ENCODE measurements at places on chromosomes 4 and X. TPM values are rescaled to one million over a fixed set of nuclear protein-coding genes. Genes with fewer than 3 reads are reported as not detected.

DNA sequence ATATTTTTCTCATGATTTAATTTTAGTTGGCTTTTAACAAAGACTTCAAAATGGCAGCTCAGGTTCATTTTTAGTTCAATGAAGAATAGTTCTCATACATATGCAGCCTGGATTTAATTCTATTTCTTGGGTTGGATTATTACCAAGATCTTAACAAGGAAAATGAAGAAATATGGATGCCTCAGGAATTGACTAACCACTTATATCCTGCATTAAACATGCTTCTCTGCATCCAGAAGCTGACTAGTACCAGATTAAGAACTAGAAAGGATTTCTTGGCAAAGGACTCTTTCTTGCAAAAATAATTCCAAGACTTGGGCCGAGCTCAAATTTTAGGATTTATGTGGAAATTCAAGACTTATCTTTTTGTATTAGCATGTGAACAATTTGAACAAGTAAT lies 5.6 kb upstream of the KLHL2 start:
- DNase-seq, result no peak

- DNase-seq, result no peak
Measured at GRCh38 chr4:122537388-122538135, 81.0 kb upstream of the IL2 start.

DNA sequence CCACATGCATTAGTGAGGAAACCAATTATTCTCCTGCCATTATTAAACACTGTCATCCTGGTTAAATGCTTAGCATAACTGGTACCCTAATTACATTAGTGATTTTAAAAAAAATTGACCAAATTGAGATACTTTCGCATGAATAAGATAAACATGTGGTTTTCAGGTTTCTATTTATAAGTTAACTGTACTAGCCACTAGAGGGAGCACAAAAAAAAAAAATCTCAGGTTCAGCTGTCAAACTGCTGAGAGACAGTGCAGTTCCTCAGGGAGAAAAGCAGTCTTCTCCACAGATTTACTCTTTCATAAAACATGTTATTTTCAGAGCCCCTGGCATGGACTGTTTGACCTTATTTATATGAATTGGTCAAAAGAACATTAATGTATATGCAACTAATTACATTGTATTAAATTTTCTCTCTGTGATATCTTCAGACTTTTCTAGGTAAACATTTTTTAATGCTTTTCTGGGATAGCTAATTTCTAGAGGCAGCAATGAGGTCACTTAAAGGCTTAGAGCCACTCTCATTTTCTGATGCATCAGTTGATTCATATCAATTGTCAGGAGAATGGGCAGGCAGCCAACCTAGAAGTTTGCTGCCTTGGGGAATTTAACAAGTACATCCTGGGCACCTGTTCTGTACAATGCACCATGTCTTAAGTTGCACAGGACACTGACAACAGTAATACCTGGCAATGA lies 167.5 kb downstream of the CDS1 start:
- no peak for DNase-seq

GRCh38 chr4:174213731-174214100 lies 69.8 kb downstream of the FBXO8 start:
- DNase-seq, result no peak

- DNase-seq, result peak; percentile 72
Measured at GRCh38 chr4:1130316-1131186, 17.2 kb upstream of the RNF212 start.

DNA sequence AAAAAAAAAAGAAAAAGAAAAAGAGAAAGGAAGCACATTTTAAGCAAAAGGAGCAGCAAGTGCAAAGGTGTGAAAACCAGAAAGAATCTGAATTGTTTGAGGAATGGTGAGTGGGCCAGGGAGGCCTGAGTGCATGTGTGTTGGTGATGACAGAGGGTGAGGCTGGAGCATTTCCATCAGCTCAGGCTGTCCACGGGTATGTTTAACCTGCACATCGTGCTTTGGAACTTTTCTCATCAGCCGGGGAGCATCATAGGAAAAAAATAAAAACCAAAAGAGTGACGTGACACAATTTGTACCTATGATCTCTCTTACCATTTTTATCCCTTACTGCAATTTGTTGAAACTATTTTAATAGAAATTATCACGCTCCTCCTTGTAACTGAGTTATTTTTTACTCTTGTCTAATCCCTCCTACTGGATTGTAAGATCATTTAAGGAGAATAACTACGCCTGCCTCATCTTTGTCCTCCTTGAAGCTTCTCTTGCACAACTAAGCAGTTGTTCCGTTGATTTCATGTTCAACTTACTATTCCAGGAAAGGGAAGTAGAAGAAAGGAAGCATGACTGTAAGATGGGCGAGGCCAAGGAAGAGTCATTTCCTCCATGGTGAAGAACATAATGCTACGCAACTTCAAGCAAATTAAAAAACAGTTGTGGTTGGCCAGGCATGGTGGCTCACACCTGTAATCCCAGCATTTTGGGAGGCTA lies 7.0 kb downstream of the PALLD start:
- DNase-seq, result no peak

- DNase-seq, result no peak
Measured at GRCh38 chr4:81698538-81699296, 227.0 kb upstream of the RASGEF1B start.

DNA sequence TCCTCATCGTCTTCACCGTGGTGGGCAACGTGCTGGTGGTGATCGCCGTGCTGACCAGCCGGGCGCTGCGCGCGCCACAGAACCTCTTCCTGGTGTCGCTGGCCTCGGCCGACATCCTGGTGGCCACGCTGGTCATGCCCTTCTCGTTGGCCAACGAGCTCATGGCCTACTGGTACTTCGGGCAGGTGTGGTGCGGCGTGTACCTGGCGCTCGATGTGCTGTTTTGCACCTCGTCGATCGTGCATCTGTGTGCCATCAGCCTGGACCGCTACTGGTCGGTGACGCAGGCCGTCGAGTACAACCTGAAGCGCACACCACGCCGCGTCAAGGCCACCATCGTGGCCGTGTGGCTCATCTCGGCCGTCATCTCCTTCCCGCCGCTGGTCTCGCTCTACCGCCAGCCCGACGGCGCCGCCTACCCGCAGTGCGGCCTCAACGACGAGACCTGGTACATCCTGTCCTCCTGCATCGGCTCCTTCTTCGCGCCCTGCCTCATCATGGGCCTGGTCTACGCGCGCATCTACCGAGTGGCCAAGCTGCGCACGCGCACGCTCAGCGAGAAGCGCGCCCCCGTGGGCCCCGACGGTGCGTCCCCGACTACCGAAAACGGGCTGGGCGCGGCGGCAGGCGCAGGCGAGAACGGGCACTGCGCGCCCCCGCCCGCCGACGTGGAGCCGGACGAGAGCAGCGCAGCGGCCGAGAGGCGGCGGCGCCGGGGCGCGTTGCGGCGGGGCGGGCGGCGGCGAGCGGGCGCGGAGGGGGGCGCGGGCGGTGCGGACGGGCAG lies 792 bp downstream of the ADRA2C start:
- no peak for DNase-seq

DNA sequence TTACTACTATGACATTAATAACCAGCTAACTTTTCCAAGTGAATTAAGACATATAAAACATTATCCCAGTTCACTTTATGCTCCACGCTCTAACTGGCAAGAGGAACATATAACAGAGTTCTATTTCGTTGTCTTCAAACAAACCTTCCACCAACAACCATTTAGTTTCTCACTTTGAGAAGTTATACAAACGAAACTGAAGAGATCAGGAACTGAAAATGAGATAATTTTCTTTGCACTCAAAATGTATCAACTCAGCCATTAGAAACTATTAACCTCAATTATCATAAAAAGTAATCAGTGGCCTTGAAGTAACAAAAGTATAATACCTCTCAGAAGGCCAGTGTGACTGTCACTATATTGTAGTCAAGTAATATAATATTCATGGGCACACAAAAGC lies 70.1 kb downstream of the CHM start:
- no peak for DNase-seq

GRCh38 chrX:120144178-120144844 lies 14.1 kb upstream of the RHOXF2 start:
- peak; percentile 64 for DNase-seq

GRCh38 chr4:53763813-53764597 lies 172.7 kb upstream of the LNX1 start:
- no peak for DNase-seq

DNA sequence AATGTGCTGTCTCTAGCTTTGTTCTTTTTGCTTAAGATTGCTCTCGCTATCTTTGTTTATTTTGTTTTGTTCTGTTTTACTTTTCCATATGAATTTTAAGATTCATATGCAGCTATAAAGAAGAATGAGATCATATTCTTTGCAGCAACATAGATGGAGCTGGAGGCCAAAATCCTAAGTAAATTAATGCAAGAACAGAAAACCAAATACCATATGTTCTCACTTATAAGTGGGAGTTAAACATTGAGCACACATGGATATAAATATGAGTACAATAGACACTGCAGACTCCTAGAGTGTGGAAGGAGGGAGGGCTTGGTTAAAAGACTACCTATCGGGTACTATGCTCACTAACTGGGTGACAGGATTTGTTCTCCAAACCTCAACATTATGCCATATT lies 237.8 kb downstream of the TRAM1L1 start:
- DNase-seq, result no peak

- DNase-seq, result no peak
Measured at GRCh38 chr4:151430740-151431457, 21.9 kb downstream of the FHIP1A start.

GRCh38 chr4:47662975-47663374 lies 174.9 kb downstream of the CORIN start:
- no peak for DNase-seq

- no peak for DNase-seq
Measured at GRCh38 chrX:32397562-32398216, 813.7 kb downstream of the DMD start.

- no peak for DNase-seq
Measured at GRCh38 chrX:150375243-150375770, 12.2 kb downstream of the MAMLD1 start.

DNA sequence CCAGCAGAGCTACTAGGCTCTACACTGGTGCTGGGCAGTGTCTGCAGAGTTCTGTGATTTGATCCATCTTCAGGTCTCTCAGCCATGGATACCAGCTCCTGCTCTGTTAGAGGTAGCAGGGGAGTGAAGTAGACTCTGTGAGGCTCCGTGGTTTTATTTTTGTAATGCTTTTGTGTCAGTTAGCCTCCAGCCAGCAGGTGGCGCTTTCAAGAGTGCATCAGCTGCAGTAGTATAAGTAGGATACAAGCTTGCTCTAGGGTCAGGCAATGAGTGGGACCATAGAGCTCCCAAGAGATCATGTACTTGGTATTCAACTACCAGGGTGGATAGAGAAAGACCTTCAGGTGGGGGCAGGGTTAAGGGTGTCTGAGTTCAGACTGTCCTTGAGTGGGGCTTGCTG lies 362.5 kb upstream of the TRAM1L1 start:
- DNase-seq, result no peak

The GJB1 gene
- not detected for total RNA-seq

The TEX13B gene
- total RNA-seq, result not detected

The CENPVL1 gene
- total RNA-seq, result not detected

The RAB41 gene
- not detected for total RNA-seq

The FAM9B gene
- total RNA-seq, result not detected

The CT45A5 gene
- total RNA-seq, result not detected

All from Right ventricle myocardium inferior (tissue), 1 donor.